ENCODE measurements at places on chromosomes 11 and 22.

DNA sequence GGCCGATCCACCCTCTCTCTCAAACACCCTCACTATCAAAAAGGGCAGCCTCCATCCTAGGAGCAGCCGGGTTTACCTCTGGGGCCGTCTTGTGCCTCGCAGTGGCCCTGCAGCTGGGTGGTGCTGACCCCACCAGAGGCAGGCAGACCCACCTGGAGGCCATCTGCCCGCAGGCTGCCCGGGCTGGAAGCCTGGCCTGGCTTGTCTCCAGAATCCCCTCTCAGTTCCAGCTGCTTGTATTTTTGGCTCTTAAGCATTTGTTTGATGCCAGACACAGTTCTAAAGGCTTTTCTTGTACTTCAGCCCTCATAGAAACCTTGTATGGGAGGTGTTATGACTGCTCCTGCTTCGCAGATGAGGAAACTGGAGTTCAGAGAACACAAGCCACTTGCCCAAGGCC is 4.2 kb upstream of the NFAM1 start:
- no peak for DNase-seq

GRCh38 chr22:20061481-20061861 is 18.6 kb upstream of the DGCR8 start:
- DNase-seq = no peak

GRCh38 chr22:45328822-45329529 is 19.2 kb downstream of the FAM118A start:
- no peak for DNase-seq

DNA sequence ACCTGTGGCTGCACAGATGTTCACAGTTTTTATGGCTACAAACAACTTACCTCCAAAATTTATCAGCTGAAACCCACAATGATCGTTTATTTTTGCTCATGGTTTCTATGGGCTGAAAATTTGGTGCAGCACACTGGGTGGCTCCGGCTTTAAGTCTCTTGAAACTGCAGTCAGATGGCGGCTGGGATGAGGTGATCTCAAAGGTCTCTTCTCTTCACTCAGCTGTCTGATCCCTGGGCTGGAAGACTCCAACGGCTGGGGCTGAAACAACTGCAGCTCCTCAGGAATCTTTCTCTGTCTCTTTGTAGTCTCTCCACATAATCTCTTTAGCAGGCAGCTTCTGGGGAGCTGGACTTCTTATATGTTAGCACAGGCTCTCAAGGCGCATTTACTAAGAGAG is 117.3 kb upstream of the FAT3 start:
- no peak for DNase-seq

- DNase-seq = no peak
These were observed 152.6 kb downstream of the BARX2 start for GRCh38 chr11:129528296-129528695.

DNA sequence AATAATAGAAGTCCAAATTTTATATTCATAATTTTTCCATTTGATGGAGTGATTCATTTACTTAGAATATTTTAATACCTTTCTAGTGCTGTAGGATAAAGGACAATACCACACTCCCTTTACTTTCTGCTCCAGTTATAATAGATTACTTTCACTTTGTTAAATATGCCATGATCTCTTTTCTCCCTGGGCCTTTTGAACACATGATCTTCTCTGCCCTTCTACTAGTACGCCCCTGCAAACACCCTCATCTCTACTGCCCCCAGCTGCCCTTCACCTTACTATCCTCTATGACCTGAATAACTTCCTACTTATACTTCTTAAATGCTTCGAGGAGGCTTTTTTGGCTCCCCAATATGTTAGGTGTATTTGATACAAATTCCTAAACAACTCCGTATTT is 177.3 kb downstream of the GUCY1A2 start:
- DNase-seq = no peak

DNA sequence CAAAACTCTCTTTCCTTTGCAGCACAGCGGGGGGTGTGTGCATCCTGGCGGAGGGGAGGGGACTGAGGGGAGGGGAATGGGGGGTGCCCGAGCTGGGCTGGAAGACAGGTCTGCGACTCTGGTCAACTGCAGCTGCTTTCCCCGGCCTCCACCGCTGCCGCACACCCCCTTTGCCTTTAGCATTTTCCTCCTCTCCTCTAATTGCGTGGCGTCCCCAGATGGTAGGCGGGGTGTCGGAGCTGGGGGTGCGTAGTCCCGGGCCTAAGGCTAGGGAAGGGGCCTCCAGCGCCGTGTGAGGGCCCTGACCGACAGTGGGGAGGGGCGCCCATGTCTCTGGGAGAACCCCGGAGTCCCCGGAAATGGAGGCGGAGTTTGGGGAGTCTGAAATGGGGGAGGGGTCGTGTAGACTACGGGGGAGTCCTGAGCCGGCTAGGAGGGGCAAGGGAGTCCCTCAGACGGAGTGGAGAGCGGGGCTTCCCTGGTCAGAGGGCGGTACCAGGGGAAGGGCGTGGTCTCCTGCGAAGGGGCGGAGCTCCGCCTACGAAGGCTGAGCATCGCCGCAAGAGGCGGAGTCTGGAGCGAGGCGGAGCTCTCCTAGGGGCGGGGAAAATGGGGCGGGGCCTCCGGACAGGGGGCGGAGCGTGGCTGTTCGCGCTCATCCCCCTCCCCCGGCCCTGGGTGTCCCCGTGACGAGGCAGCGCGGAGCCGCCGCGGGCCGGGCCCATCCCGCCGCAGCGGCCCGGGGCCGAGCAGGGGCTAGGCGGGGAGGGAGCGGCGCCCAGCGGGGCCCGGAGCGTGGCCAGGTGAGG is at the start of gene PELI3:
Gene PELI3, plus strand, starts transcription at position 681 of the 809 bp plus-strand sequence. CDS start 1,224 bp downstream, outside the sequence.
- peak; percentile 94 for DNase-seq

- no peak for DNase-seq
These were observed 76.7 kb upstream of the PICALM start for GRCh38 chr11:86145439-86146156.

DNA sequence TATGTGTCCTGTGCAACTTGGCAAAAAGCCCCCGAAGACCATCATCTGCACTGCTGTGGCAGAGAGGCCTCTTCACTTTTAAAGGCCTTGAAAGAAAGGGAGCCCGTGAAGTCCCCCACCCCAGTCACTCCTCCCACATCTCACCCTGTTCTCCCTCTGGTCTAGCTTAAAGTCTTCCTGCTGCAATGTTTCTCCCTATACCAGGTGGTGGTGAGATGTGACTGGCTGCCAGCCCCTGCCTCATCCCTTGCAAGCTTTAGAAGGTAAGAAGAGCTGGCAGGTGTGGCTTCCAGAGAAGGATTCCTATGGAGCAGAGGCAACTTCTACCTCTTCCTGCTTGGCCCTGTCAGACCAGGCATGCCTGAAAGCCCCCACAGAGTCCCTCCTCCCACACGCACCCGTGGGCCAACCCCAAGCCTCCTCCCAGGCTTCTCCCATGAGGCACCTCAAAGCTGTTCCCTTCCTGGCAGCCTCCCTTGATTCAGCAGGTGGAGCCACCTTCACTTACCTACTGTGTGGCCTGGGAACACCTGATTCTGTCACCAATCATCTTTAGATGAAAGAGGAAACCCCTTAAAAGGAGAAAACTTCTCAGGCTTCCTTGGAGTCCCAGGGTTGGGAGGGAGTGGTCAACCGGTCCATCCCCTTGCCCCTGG is 4.0 kb upstream of the TRIM29 start:
- no peak for DNase-seq

DNA sequence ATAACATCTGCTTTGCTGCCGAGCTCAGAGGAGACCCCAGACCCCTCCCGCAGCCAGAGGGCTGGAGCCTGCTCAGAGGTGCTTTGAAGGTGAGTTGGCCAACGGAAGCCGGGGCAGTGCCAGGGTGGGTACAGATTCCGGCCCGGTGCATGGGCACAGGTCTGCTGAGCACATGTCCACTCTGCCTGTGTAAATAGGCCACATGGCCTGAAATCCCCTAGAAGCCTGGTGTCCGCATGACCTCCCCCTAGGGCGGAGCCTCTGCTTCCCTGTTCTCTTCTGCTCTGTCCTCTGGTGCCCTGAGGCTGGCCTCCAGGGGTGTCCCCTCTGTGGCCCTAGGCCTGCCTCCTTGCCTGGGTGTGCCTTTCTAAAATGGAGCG is 19.6 kb upstream of the TXNRD2 start:
- DNase-seq = no peak

- no peak for DNase-seq
These were observed 87.6 kb upstream of the SEPTIN5 start for GRCh38 chr22:19626666-19627065.

- DNase-seq = no peak
These were observed 76.6 kb upstream of the NARS2 start for GRCh38 chr11:78651136-78651775.

- no peak for DNase-seq
These were observed 14.6 kb downstream of the PARVG start for GRCh38 chr22:44195189-44195871.

Data from CD8-positive, alpha-beta memory T cell (primary cell).